ENCODE measurements at places on chromosomes 2 and 18.

GRCh38 chr2:160581035-160581434 lies 87.4 kb upstream of the RBMS1 start:
- no peak for DNase-seq

GRCh38 chr2:69178756-69179155 lies 165.8 kb downstream of the ANTXR1 start:
- DNase-seq: no peak

DNA sequence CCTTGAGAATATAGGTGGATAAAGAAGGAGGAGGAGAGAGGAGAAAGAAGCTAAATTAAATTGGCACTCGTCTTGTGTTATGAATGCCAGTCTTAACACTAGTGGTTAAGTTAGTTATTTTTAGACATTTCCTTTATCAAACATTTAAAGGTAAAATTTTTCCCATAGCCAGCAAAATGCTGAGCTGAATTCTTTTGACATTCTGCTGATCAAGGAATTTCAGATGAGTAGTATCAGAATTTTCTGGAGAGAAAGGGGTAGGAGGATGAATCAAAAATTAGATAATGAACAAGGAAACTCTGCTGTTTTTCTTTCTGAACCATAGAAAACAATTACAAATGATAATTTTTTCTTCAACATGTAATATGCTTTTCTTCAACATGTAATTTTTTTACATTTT lies 52.5 kb downstream of the ASXL3 start:
- DNase-seq: no peak

- DNase-seq: no peak
These were observed 511.8 kb upstream of the RAB12 start for GRCh38 chr18:8097399-8097798.

- no peak for DNase-seq
These were observed 66.9 kb downstream of the ACVR1 start for GRCh38 chr2:157809212-157809611.

GRCh38 chr2:179264368-179265081 lies at the start of gene SESTD1:
Gene SESTD1, minus strand, starts transcription at chr2:179264832. Its CDS starts 72,991 bp downstream, at chr2:179191841.
- peak; percentile 40 for DNase-seq

- DNase-seq: no peak
These were observed 8.4 kb downstream of the GBX2 start for GRCh38 chr2:236159778-236160170.
